ENCODE measurements at places on chromosomes 5 and 9. TPM values are rescaled to one million over a fixed set of nuclear protein-coding genes. Genes with fewer than 3 reads are reported as not detected.

GRCh38 chr5:39494107-39494510, 69.3 kb upstream of the DAB2 start:
- DNase-seq: peak; percentile 65

DNA sequence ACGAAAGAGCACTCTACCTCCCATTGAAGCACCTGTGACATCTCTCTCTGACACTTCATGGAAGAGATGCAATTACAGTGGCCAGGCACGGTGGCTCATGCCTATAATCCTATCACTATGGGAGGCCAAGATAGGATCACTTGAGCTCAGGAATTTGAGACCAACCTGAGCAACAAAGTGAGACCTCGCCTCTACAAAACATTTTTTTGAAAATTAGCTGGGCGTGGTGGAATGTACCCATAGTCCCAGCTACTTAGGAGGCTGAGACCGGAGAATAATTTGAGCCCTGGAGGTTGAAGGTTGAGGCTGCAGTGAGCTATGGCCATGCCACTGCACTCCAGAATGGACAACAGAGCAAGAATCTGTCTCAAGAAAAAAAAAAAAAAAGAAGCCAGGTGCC, 45.5 kb downstream of the GLDC start:
- DNase-seq: no peak

GRCh38 chr5:4571248-4571948, 568.7 kb upstream of the ADAMTS16 start:
- DNase-seq: no peak

GRCh38 chr9:78676623-78677022, 379.7 kb downstream of the PSAT1 start:
- no peak for DNase-seq

- no peak for DNase-seq
These were observed 139.7 kb downstream of the CEP120 start for GRCh38 chr5:123283499-123283898.

DNA sequence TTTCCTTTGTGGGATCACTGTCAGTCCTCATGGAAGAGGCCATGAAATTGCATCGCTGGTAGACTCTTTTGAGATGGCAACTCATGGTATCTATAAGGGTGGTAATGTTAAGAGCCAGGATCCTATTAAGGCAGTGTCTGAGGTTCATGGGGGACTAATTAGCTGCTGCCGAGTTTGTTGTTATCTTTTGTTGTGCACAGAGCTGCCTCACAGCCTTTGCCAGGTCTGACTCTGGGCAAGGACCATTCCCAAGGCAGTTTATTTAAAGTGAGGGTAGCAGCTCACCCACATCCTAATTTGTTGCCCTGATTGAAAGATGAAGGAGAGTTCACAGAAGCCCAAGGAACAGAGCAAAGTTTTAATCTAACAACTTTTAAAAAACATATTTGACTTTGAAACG, 7.9 kb downstream of the SMARCA2 start:
- DNase-seq: no peak

DNA sequence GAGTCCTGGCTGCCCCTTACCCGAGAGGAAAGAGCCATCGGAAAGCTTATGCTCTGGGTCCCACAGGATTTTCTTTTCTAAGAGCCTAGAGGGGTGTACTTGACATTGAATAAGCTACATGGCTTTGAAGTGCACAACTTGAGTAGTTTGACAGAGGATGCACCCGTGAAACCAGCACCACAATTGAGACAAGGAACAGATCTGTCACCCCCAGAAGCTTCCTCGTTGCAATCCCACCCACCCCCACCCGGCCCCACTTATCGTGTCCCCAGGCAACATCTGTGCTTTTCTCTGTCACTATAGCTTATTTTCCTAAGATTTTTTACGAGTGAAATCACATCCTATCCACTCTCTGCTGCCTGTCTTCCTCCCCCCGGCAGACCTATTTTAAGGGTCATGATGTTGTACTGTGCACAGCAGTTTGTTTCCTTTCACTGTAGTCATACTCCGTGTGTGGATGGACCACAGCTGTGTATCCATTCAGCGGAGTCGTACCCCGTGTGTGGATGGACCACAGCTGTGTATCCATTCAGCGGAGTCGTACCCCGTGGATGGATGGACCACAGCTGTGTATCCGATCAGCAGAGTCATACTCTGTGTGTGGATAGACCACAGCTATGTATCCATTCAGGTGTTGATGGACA, 8.8 kb upstream of the FCN2 start:
- peak; percentile 34 for DNase-seq

DNA sequence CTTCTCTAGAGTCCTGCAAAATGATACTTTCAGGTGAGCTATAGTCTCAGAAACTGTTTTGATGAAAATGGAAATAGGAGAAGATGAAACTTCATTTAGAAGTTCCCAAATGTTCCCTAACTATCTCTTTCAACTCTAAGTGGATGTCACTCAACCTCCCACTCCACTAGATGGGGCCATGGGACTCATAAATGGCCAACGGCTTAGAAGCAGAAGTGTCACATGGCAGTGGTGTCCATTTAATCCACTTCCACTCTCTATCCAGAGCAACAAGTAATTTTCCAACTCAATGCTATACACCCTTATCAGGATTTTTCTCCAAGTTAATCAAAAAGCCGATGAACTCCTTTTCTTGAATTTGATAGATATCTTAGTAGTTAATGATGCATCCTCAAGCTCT, 295.7 kb downstream of the EDIL3 start:
- DNase-seq: no peak

GRCh38 chr9:79584655-79584982, 12.9 kb downstream of the TLE4 start:
- no peak for DNase-seq

The POLR3G gene
- 2.4 TPM for total RNA-seq

Measured in skin of body (tissue), 3 donors.